DMS79 (cell line): ENCODE measurements at places on chromosomes 7 and 10.

GRCh38 chr10:70595566-70596016 lies 7.0 kb downstream of the PRF1 start:
- DNase-seq, result no peak

DNA sequence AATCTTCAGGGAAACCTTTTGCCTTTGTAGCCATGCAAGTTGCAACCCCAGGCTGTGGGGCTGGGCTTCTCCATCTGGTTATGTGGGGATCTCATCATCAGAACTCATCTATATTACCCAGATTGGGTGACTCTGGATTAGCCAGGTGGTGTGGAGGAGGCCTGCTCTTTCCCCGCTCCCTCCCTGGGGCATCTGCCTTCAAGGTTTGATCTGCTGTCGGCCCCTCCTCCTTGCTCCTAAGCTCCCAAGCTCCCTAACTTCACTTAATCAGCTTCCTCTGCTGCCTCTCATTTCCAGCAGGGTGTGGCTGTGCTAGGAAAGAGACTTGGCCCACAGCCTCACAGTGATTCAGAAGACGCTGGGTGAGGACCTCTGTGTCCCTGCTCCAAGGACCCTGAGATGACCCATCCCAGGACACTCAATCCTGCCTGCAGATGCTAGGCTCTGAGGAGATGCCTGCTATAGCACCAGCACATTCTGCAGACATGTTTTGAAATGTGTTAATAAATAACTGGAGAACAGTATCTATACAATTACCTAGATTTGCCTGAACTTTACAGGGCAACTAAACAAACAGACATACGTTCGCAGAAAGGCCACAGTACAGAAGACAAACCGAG lies 392.1 kb upstream of the PODXL start:
- DNase-seq, result no peak

DNA sequence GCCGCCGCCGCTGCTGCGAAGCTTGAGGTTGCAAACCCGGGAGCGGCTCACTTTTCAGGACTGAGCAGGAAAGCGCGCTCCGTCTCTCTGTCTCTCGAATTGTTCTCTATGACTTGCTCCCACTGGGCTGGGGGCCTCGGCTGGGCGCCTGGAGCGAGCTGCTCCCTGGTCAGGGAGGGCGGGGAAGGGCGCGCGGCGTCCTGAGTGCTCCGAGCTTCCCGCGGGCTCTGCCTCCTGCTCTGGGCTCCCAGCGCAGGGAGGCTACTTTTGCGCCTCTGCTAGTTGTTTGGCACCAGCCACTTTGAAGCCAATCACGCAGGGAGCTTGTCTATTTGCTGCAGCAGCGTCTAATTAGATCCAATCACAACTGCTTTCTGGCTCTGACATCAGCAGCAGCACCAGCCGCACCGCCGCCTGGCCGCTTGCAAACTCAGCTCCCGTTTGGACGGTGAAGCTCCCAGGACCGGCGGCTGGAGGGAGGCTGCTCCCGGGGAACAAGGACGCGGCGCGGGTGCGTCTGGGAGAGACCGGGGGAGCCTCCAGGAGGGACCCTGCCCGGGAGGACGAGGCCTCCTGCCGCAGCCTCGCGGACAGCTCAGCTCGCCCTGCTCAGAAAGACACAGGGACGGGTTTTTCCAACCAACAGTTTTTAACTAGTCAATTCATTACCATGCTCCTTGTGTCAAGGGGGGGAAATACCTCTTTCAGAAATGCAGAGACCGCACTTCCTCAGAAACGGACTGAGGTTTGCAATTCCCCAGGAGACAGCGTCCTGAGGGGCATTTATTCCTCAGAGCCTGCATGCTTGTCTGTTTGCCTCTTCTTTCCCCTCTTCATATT lies at the start of gene ADARB2:
Gene ADARB2, minus strand, starts transcription at position 304 of the 840 bp plus-strand sequence.
- DNase-seq, result peak; percentile 59

GRCh38 chr7:43557831-43558495 lies 24.9 kb upstream of the STK17A start:
- no peak for DNase-seq

GRCh38 chr7:107398161-107398560 lies 71.7 kb upstream of the GPR22 start:
- DNase-seq, result no peak

DNA sequence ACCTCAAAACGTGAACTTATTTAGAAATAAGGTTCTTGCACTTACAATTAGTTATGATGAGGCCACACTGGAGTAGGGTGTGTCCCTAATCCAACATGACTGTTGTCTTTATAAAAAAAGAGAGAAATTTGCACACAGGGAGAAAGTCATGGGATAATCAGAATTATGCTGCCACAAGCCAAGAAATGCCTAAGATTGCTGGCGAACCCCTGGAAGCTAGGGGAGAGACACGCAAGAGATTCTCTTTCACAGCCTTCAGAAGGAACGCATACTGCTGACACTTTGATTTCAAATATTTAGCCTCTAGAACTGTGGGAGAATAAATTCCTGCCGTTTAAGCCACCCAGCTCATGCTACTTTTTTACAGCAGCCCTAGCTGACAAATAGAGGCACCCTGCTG lies 138.3 kb downstream of the CCDC71L start:
- DNase-seq, result no peak

DNA sequence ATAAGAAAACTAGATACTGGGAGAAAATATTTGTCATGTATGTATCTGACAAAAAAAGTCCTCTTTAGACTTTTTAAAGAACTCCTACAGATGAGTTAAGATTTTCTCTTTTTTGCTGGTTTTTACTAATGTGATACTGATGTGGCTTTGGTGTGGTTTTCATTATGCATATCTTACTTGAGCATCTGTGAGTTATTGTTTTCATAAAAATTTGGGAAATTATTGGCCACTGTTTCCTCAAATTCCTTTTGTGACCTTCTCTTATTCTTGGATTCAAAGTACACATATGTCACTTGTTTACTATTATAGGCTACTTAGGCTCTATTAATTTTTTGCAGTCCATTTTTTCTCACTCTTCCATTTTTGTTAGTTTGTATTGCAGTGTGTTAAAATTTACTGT lies 89.0 kb downstream of the PPP1R9A start:
- no peak for DNase-seq

DNA sequence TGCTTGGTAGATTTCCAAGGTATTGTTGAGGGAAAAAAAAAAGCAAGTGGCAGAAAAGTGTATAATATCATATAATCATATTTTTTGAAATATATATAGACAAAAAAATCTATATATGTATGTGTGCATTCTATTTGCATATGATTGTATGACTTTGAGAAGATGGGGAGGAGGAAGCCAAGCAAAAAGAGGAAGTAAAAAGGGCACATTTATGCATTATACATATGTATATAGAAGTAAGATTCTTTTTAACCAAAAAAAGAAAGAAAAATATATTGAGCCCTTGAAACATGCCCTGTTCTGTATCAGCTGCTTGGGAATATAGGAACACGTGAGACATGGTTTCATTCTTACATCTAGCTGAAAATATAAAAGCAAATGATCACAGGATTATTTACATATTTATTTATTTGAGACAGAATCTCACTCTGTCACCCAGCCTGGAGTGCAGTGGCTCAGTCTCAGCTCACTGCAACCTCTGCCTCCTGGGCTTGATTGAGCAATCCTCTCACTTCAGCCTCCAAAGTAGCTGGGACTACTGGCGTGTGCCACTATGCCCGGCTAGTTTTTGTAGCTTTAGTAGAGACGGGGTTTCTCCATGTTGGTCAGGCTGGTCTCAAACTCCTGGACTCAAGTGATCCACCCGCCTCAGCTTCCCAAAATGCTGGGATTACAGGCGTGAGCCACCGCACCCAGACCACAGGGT lies 18.0 kb upstream of the SLF2 start:
- DNase-seq, result no peak

- no peak for DNase-seq
These were observed 35.6 kb downstream of the NRP1 start for GRCh38 chr10:33298893-33299292.

GRCh38 chr7:101861218-101861775 lies 43.9 kb downstream of the CUX1 start:
- DNase-seq, result no peak

DNA sequence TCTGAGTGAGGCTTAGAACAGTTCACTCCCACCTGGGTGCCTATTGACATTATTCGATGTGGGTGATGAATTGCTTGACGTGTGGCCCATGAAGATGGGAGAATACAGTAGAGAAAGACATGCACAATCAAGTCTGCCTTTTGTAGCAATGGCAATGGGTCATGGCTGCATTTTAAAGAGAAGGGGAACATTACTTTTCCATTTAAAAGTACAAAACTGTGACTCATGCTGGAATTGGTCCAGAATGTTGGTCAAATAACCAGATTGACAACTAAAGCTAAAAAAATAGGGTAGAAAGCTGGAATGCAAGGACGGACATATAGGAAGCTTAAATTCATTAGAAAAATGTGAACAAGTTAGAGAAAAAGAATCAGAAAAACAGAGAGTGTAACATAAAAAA lies 104.1 kb upstream of the SLC25A13 start:
- DNase-seq, result no peak

- no peak for DNase-seq
These were observed 310.9 kb downstream of the CCDC3 start for GRCh38 chr10:12690525-12691126.

GRCh38 chr10:80945264-80945880 lies 407.7 kb downstream of the SH2D4B start:
- DNase-seq, result no peak

- no peak for DNase-seq
These were observed 931 bp downstream of the PAPSS2 start for GRCh38 chr10:87660484-87661133.

GRCh38 chr10:99758211-99758891 lies 24.1 kb upstream of the ABCC2 start:
- DNase-seq, result no peak

DNA sequence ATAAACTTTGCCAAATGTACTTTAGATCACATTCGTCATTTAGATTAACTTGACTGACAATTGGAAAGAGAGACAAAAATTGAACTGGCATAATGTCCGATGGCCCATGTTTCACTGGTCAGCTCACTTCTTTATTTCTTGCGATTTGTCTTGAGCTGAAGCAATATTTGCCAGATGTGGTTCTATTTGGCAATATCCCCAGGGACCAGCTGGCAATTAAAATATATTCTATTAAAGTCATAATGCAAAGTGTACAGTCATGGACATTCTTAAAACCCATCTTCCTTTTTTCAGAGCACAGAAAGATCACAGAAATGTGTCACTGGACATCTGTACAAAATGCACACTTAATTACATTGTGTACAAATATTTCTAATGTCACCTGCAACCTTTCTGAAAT lies 26.3 kb downstream of the NEBL start:
- DNase-seq, result no peak

- DNase-seq, result no peak
These were observed 79.0 kb downstream of the FAS start for GRCh38 chr10:89069589-89069988.

- no peak for DNase-seq
These were observed 18.7 kb downstream of the IL15RA start for GRCh38 chr10:5958675-5959074.

- DNase-seq, result no peak
These were observed 298.1 kb upstream of the NEBL start for GRCh38 chr10:21195252-21195651.

DNA sequence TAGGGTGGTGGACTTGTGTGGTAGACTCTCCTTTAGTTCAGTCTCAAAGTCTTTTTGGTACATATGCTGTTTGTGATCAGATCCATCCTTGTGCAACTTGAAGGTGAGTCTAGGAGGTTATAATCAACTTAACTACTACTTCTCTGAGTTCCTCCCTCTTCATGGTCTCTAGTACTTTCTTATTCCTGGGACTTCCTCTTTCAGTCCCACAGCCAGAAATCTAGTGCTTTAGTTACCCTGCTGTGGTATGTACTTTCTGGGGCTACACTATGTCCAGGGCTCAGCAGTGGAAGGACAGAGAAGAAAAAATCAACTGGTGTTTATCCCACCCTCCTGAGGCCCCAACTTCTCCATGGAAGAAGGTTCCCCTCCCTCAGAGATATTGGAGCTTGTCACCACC lies 19.4 kb upstream of the ATAD1 start:
- DNase-seq, result no peak

- DNase-seq, result no peak
These were observed 91.0 kb upstream of the FAM20C start for GRCh38 chr7:101146-102046.

- no peak for DNase-seq
These were observed 55.5 kb upstream of the NCF1 start for GRCh38 chr7:74718336-74718735.

DNA sequence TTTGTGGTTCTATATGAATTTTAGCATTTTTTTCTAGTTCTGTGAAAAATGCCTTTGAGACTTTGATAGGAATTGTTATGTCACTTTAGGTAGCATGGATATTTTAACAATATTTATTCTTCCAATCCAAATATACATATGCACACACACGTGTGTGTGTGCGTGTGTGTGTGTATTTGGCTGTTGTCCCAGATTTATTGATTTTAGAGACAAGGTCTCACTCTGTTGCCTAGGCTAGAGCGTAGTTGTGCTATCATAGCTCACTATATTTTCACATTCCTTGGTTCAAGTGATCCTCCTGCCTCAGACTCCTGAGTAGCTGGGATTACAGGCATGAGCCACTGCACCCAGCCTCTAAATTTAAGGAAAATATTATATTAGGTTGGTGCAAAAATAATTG lies 162.5 kb upstream of the TRIM24 start:
- no peak for DNase-seq

DNA sequence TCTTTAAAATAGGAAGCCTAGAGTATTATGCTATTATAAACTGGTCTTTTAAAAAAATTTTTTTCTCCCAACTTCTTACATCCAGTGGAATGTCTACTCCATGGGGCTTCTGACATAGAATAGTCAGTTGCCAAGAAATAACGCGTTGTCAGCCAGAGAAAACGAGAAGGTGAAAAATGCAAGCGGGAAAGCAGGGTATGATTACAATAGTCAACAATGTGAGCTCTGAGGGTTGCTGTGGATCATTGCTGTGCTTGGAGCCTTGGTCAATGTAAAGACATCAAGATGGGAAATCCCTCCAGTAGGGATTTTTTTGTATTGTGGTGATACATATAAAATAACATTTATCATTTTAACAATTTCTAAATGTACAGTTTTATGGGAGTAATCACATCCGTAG lies 27.6 kb upstream of the PLPP4 start:
- DNase-seq, result no peak

DNA sequence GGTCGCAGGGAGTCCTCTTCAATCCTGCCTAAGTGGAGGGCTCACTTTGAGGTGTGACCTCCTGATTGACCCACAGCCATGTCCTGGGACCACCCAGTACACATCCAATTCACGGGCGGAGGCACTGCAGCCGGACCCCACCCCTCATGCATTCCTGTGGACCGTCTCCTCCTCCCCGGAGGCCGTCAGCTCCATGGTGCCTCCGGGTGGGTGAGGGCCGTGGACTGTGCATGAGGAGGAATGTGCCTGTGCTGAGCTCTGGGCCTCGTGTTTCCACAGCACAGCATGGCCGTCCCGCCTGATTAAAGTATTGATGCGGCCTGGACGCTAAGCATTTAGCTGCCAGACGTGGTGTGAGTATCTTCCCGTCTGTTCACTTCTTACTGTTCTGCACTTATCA lies 52.8 kb downstream of the CFAP46 start:
- DNase-seq, result no peak
